ENCODE measurements at places on chromosomes 7 and 10. TPM values are rescaled to one million over a fixed set of nuclear protein-coding genes. Genes with fewer than 3 reads are reported as not detected.

COL1A2 gene
- 26.4 TPM for polyA plus RNA-seq

ACTR3C gene
- polyA plus RNA-seq = 8.0 TPM

PSAP gene
- polyA plus RNA-seq = 241 TPM

CTAGE8 gene
- polyA plus RNA-seq = 0.01 TPM

ACSM6 gene
- not detected for polyA plus RNA-seq

HPS6 gene
- 9.4 TPM for polyA plus RNA-seq

PRSS2 gene
- polyA plus RNA-seq = 3.3 TPM

CFAP58 gene
- polyA plus RNA-seq = 0.11 TPM

TMEM229A gene
- not detected for polyA plus RNA-seq

DGKI gene
- 0.12 TPM for polyA plus RNA-seq

GRID1 gene
- 0.04 TPM for polyA plus RNA-seq

NEBL gene
- 20.2 TPM for polyA plus RNA-seq

ITGB1 gene
- polyA plus RNA-seq = 44.2 TPM

FAM20C gene
- 6.9 TPM for polyA plus RNA-seq

GJC3 gene
- polyA plus RNA-seq = not detected

SCIN gene
- polyA plus RNA-seq = 22.3 TPM

LIPJ gene
- not detected for polyA plus RNA-seq

ZNF518A gene
- 5.5 TPM for polyA plus RNA-seq

CAMK2B gene
- 1.2 TPM for polyA plus RNA-seq
